Activated T-helper 1 cell treated with Interleukin-2 at 50 U/mL for 16 hours (primary cell): ENCODE measurements at places on chromosomes 12 and 14.
A peak's percentile ranks its signal among the peaks of the same experiment; 100 is the strongest.

- no peak for DNase-seq
Observed at GRCh38 chr12:32988982-32989381, 92.4 kb upstream of the PKP2 start.

GRCh38 chr12:4894019-4894418 lies 15.7 kb upstream of the KCNA1 start:
- DNase-seq, result no peak

DNA sequence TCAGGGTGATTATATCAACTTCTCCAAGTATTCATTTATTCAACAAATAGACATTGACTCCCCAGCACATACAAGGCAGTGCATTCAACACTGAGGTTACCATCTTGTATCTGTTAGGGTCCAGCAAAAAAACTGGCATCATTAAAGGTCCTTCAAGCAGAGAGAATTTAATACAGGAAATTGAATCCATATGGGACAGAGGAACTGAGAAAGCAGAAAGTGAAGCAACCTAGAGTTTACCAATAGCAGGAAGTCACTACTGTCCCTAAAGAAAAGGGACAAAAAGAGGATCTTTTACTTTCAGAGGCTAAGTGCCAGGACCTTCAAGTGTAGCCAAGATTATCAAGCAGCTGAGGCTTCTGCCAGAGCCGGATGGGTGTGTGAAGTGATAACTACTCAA lies 237.8 kb upstream of the TBX3 start:
- no peak for DNase-seq

DNA sequence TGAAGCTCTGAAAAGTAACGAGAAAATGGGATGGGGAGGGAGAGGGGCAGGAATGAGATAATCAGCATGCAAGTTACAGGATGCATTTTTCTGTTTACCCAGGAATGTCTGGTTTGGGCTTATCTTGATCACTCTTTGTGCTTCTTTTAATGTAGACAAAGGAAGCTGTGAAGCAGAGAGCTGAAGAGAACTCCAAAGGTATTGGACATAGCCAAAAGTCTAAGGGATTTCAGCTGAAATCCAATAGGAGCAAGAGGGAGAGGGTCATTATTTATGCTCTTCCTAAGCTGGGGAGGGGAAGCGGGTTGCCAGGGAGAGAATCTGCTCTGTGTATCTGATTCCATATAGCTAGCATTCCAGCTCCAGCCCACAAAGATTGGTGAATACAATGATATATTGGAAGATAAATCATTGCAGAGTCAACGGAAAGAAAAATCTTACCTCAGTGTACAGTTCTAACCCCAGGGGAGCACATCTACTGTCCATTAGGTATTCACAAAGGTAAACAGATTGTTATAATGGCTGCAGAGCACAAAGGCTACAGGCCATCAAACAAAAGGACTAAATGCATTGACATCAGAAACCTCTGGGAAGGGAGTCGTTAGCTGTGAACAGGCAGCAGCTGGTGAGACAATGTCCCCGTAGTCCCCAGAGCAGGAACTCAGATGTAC lies 61.0 kb upstream of the PELI2 start:
- DNase-seq, result no peak

DNA sequence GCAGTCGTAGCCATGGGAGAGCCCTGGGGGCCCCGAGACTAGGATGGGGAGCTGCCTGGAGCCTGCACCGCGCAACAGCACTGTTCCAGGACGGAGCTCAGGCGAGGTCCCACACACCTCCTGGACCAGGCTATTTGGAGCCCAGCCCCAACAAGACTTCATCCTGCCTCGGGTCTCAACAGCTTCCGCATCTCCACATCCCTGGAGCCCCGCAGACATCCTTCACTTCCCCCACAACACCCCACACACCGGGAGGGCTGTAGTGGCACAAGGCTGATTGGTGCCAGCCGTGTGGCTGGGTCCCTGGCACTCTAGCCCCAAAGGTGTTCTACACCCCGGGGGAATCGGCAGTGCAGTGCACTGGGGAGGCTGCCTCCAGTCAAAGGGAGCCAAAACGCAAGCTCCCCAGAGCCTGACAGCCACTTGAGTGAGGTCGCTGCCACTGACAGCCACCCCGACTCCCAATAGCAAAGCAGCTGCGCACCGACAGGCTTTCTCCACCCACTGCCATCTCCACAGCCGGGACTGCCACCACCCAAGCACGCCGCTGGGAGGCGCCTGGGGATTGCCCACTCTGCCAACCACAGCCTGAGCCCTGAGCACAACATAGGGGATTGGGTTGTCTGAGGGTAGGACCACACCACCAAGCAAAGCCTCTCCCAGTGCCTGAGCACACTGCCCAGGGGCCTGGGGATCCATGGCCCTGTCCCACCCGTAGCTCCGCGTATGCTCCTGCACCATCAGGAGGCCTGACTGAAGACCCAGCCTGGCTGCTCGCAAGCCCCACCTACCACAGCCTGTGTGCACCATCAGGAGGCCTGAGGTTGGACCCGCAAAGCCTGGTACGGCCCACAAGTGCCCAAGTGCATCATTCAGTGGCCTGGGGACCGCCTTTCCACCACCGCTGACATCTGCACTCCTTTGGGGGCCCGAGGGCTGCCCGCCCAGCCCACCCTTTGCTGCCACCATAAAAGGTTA lies 13.2 kb upstream of the KLRF1 start:
- peak; percentile 85 for DNase-seq

DNA sequence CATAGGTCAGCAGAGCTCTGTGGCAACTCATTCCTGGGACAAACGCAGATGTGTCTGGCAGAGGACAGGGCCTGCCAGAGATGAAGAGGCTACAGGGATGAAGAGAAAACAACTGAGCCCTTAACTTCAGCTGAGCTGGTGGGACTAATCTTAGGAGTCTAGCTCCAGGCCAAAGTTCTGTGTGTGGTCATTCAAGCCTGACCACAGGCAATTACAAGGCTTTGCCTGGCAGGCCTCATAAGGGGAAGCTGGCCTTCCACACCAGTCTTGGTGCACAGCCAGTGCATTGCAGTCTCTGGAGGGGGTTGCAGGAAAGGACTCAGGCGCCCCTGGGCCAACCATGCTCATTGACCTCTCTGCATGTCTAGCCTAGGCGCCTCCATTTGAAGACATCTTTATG lies 127.6 kb upstream of the DAAM1 start:
- DNase-seq, result no peak

DNA sequence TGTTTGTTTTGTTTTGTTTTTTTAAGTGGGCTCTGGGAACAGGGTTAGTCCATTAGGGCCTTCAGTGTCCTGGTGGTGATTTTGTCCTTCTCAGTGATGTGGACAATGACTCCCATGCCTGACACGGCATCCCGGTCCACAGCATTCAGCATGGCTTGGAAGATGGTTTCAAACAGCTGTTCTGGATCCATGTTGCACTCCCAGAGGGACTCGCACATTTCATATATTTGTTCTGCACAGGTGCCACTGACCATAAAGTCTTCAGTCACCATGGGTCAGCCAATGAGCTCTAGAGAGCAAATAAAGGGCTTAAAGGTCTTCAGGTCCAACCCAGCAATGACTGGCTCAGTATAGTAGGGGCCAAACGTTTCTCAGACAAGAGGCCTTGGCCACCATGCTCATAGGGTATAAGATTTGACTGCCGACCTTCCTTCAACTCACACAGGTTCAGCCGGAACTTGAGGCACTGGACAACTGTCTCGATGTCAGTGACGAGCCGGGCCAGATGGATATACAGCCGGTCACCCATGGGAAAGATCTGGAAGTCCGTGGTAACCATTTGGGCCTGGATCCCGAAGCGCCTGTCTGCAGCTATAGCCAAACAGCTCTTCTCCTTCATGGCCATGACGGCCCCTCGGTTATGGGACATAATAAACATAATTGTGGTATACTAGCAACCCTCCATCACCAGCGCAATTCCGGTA lies 18.0 kb downstream of the OR10P1 start:
- no peak for DNase-seq

DNA sequence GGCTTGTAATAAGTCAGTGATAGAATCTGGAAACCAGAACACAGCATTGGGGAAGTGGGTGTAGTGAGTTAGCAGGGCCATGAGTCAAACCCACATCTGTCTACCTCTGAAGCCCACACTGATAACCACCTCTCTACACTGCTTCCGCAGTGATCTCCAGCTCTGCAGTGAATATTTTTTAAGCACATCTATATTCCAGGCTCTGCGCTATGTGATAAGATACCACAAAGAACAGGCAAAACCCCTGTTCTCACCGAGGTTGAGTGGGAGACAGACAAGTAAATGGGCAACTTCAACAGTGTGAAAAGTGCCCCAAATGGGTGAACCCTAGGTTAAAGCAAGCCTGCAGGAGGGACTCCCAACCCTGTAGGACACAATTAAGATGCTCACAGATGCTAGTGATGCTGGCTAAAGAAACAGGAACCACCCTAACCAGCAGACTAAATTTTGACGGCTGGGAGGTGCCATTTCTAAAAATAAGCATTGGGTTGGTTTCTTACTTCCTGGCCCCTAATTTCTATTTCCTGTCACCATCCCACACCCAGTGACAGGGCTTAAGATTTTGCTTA lies 375.0 kb downstream of the DPF3 start:
- no peak for DNase-seq
